ENCODE measurements at places on chromosomes 1 and 21.
A peak's percentile ranks its signal among the peaks of the same experiment; 100 is the strongest.

DNA sequence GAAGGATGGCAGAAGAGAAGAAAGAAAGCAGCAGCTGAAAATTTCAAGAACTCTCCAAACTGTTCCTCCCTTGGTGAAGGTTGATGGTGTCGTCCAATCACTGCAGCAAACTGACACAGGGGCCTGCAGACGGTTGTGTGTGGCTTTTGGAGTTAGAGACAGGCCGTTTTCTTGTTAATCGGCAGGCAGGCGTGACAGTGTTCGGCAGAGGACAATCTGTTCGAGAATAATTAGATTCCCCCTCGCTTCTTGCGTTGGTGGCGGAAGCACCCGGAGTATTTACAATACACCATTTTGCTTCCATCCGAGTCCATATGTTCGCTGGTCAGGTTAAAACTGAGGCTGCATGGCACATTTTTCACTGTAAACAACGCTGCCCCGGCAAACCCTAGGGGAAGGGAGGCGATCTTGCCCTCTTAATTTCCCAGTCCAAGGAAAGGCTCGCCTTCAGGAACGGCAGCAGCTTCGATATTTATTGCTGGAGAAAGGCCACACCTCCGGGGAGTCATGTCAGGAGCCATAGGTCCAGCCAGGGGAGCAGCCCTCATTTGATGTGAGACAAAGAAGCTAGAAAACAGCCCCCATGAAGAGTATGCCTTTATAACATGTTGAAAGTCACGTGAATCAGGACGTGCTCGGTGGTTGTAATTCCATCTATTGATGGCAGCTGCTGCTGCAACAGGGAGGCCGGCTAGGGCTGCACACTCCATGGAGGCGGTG lies 360.1 kb downstream of the SMYD3 start:
- no peak for DNase-seq

- DNase-seq, result no peak
Observed at GRCh38 chr1:8889103-8889846, 10.8 kb upstream of the ENO1 start.

GRCh38 chr1:60813071-60813470 lies 269.3 kb upstream of the NFIA start:
- DNase-seq, result peak; percentile 69

DNA sequence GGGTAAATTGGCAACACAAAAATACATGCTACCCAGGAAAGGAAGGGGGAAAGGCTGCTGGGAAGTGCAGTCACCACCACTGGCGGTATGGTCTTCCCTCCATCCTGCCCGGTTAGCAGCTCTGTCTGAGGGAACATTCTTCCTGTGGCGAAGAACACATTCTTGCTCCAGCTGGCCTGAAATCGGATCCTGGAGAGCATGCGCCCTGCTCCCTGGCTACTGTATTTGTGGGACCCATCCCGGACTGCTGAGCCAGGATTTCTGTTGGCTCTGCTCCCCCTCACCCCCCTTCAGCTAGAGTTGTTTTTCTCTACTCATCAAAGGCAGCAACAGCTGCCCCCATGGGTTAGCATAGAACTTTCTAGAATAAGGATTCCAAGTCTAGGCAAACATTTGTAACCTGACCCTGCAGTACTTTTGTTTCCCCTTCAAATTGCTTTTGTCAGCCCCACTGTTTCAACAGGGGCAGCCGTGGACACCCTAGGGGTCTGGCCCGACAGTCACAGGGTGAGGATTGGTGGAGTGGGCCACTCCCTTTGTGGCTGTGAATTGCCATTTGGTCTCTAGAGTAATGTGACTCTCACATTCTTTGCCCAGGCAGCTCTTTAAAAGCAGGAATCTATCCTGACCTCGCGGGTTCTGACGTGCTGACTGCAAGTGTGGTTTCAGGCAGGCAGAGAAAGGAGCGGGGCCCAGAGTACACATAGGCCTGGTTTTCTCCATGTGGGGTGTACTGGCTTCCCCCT lies 157.7 kb downstream of the TOMM20 start:
- peak; percentile 97 for DNase-seq

DNA sequence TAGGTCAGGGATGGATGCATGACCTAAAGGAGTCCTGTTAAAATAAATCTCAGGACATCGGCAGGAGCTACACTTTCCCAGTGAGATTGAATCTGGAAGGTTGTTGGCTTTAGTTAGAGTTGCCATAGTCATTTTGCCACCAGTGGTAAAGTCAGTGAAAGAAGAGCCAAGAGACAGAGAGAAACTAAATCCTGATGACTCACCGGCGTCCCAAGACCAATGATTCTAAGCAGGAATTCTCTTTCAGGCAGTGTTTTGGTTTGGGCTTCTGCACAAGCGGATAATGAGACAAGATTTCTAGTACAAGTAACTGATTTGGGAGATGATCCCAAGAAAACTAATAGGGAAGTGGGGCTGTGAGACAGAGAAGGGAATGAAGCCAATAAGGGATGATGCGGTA lies 88.8 kb upstream of the ETS2 start:
- no peak for DNase-seq

DNA sequence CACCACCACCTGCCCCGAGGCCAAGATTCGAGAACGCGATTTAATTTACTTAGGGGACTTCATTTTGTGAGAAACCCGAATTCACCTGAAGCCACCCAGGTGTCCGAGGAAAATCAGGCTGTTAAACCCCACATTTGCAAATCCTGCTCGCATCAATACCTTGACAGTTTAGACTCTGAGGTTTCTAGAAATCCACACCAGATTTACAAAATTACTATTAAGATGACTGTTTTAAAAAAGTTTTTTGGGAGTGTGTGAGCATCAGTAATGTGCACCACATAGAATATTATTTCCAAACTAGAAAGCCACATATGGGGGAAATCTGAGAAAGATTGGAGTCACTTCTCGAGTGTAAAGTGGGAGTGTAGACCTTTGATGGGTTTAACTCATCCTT lies 685 bp downstream of the RIMKLA start:
- no peak for DNase-seq

DNA sequence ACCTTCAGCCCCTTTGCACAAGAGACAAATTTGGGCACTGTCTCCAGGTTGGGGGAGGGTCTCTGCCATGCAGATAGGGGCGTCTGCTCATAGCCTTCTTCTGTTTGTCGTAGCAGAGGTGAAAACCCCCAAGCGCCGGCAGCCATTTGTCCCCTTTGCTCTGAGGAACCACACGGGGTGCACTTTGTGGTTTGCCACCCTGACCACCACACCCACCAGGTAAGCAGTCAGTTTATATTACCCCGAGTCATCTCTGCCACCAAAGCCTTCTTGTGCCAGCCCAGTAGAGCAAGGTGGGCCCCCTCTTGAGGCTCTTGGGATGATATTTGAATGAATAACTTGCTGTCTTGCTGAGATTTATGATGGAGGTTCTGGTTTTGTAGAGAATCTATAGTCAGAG lies 111.8 kb downstream of the VPS13D start:
- no peak for DNase-seq

GRCh38 chr1:52633291-52633754 lies 355 bp downstream of the SHISAL2A start:
- no peak for DNase-seq

DNA sequence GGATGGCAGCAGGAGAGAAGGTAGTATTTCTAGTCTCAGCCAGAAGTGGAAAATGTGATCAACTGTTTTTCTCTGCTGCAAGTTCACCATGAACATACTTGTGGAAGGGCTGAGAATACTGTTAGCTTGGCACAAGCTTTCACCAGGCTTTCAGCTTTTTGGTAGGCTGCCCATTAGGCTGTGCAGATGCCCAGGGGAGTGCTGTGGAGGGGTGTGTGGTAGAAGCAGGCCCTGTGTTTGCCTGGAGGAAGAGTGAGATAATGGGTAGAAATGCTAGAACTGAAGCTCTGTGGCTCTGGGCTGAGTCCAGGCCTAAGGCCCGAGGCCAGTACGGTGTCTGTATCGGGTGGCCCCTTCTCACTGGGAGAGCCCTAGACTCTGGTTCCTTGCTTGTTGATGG lies 9.8 kb downstream of the DNAJC6 start:
- no peak for DNase-seq

DNA sequence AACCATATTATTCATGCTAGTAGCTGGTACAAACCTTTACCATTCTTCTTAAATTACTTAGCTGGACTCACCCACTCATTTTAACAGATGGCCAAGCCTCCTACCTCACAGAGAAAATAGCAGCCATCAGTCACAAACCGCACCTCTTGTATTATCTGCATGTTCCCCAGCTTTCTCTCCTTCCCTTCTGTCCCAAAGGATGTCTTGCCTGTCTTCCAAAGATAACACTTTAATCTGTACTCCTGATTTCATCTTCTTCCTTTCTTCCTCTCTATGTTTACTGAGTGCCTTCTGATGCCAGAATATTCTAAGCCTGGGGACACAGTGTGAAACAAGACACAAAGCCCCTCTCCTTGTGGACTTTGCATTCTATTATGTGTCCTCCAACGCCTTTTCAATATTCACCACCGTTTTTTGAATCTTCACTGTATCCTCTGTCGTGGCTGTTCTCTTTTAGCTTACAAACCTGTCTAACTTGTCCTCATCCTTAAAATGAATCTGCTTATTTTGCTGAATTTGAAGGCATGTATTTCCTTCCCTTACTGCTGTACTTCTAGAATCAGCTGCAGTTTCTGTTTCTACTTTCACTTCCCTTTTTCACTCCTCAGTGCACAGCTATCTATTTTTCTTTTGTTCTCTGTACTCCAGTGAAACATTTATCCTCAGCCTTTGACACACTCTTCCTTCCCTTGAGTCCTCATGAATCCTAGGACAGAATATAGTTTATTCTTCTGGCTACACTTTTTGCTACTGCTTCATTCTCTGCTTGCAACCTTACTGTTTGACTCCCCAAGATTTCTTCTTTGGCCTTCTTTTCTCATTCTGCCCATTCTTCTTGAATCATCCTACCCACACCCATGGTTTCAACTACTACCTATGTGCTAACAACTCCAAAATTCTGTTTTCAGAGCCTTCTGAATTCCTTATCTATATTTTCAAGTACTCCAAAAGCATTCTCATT lies 216.9 kb upstream of the SAMSN1 start:
- DNase-seq, result no peak

DNA sequence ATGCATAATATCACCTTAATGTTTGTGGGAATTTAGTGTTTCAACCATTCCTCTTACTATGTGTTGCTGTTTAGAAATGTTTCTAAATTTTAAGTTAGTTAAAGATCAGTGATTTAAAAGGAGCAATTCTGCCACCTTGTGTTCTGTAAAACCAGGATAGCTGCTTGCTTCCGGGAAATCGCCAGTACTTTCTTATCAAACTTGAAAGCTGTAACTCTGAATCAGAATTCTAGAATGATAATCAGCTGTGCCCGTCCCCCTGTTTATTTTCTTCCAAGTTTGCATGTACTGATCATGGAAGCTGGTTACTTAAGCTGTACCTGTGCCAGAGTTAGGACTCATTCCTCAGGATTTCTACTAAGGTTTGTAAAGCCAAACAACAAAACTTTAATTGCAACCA lies 656.4 kb downstream of the LTN1 start:
- DNase-seq, result peak; percentile 90

DNA sequence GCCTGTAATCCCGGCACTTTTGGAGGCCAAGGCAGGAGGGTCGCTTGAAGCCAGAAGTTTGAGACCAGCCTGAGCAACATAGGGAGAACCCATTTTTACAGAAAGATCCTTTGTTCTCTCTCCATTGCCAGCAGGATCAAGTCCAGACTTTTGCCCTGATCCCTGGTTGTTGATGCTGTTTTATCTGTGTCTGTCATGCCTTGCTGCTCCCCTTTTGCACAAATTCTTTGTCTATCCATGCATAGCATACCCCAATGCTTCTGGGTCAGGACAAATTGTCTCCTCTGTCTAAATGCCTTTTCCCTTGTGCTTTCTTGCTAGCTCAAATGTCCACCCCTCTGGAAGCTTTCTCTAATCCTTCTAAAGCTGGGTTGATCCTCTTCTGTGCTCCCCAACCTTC lies 25.3 kb upstream of the FAAH start:
- no peak for DNase-seq

DNA sequence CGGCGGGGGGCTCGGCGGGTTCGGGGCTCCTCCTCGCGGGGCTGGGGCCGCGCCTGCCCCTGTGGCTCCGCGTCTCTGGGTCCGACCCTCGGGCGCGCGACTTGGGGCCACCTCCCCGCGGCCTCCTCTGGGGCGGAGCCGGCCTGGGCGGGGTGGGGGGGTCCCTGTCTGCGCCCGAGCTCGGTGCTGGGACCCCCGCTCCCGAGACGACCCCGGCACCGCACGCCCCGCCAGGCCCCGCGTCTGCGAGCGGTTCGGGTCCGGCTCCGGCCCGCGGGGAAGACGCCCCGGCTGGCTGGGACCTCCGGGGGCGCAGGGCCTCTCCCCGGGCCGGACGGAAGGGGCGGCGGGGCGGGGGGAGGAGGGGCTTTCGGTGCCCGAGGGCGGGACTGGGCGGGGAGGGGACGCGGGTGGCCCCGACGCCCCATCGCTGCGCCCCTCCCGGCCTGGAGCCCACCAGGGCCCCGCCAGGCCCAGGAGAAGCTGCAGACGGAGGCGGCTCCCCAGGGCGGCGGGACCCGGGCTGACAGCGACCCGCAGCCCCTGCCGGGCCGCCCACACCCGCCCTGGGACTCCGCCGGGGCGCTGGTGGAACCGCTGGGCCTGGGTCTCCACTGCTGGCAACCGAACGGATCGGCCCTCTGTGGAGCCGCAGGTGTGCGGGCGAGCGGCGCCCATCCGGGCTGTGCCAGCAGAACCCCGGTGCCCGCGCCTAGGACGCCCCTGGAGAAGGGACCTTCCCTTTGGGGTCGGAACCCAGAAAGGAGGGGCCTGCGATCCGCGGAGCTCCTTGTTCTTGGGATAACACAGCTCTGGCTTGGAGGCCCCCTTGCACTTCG lies 610 bp downstream of the COL6A2 start:
- DNase-seq, result no peak

DNA sequence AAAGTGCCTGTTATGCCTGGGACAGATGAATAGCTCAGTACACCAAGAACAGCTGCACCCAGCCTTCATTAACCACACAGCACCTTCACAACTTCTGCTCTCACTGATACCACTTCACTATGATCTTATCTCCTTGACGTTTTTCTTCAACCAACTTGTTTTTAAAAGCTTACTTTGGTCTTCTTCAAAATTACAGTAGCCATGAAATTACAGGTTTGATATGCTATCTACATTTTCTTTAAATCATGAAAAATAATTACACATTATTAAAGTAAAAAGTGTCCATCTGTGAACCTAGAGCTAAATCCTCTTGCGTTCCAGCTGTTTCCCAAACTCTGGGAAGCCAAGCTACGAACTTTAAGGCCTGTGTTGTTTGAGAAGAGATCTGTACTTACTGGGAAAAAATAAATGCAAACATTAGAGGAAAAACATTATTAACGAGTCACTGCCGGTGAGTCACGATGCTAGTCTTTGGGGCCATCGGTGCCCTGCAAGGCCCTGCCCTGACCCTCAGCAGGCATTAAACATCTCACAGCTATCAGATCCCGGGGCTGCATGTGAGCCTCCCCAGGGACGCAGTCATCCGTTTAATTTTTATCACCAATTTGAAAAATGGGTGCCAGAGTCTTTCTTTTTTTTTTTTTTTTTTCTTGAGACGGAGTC lies 56.3 kb upstream of the GPR153 start:
- DNase-seq, result no peak

DNA sequence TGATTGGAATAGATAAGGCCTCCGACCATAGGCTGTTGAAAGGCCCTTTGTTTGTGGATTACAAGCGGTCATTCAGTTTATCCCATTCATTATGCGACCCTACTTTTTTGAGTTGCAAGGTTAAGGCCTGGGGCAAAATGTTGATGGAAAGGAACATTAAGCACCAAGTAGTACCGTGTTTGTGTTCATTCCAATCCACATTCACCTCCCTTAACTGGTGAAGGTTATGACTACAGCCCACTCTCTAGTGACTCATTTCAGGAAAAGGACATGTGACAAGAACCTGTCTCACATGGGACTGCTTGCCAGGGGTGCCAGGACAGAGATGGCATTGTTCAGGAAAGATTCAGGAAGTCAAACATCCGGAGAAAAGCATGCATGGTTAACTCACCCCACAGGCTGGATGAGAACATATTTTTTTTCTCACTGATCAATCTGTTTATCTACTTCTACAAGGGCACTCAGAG lies 81.6 kb downstream of the CD58 start:
- DNase-seq, result no peak

All from fibroblast of skin of left biceps (primary cell).